NCI-H1092 treated with DMSO at 0.1 percent for 48 hours (cell line): ENCODE measurements at places on chromosomes 4 and X.

GRCh38 chr4:24794916-24795665 is at the start of gene SOD3:
SOD3 (plus strand) TSS chr4:24795573; CDS start chr4:24799522, 3,949 bp downstream.
- DNase-seq = peak; percentile 13

GRCh38 chrX:33211356-33212260 is at the start of gene DMD:
DMD (minus strand) TSS chrX:33211549; CDS start chrX:33211312, 237 bp downstream.
- no peak for DNase-seq

DNA sequence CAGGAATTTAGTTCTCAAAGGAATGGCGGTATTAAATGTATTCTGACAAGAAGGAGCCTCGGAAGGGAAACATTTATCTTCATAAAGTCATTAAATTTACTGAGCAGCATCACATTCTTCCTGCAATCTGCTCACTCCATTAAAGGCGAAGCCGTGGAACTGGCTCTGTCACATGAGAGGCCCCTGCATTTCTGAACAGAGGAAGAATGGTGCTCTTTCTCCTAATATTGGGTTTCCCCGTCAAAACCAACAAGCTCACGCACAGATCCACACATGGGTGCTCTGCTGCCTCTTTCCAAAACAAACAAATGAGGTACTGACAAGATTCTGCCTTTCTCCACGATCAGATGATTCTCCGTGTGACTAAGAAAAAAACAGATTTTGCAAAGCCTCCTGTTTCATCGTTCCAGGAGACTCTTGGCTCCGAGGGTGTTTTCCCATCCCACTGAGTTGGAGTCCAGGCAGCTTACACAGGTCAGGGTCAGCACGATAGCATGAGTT is 191.2 kb downstream of the IDS start:
- no peak for DNase-seq

DNA sequence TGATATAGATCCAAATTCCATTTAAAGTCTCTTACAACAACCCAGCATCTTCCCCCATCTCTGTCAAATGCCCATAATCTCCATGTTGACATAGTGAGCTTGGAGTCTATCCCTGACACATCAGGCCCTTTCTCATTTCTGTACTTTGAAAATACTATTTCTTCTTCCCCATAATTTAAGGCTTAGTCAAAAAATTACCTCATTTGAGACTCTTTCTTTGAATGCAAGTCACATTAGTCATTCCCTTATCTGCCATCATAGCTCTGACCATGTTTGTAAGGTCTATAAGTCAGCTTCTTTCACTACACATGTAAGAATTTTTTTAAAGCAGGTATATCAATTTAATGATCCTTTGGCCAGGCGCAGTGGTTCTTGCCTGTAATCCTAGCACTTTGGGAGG is 99.9 kb downstream of the DDX60 start:
- no peak for DNase-seq

GRCh38 chr4:33369446-33369845 is 2649.3 kb downstream of the PCDH7 start:
- DNase-seq = no peak

- no peak for DNase-seq
Observed at GRCh38 chrX:16743604-16744325, 24.4 kb downstream of the SYAP1 start.

- DNase-seq = no peak
Observed at GRCh38 chr4:173189117-173189693, 20.6 kb downstream of the GALNT7 start.

- DNase-seq = no peak
Observed at GRCh38 chr4:1177274-1178141, 5.1 kb upstream of the SPON2 start.

DNA sequence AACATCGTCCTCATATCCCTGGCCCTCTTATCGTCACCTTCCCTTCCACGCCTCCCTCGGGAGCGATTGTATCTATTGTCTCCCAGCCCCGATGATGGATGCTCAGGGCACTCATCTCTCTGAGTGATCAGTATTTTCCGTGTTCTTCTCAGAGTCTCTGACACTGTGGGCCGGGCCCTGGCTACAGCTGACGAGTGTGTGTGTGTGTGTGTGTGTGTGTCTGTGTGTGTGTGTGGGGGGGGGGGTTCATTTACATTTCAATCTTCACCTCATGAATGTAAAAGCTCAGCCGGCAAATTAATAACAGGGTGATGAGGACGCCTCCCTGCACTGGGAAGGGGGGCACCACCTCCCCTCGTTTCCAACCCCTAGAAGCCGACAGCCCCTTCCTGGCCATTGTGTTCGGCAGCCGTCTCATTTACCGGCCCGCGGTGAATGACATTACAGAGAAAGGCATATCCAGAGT is 159.5 kb downstream of the SHOX start:
- DNase-seq = no peak

GRCh38 chrX:11430271-11430670 is 137.1 kb downstream of the AMELX start:
- no peak for DNase-seq

DNA sequence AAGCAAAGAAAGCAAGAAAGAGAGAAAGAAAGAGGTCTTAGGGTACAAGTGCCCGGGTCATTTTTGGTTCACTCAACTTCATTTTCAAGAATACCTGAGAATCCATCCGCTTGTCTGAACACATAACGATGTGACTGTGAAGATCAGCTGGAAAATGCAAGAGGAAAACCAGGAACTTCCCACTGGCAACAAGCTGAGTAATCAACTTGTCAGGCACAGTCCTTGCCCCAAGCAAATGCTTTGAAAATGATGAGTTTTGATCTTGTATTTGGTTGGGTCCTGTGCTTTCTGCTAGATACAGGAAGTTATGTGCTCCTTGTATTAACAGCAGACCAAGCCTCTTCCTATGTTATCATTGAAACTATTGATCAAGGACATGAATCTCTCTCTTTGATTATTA is 239.1 kb downstream of the ASMT start:
- no peak for DNase-seq

DNA sequence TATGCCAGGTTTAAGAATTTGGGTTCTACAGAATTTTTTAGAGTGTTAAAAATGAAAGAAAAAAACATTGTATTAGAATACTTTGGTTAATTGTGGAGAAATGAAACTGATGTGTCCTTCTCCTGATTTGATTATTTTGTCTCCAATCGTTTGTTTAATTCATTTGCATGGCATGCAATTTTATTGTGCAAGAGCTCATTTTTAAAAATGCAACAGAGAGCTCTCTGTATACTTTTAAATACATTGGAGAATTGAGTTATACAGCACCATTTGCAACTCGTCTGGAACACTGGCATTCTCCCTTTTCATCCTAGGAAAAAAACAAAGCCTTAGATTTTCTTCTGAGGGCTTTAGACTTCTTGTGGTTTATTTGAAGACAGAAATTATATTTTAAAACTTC is 689 bp downstream of the EXOC1L start:
- no peak for DNase-seq

DNA sequence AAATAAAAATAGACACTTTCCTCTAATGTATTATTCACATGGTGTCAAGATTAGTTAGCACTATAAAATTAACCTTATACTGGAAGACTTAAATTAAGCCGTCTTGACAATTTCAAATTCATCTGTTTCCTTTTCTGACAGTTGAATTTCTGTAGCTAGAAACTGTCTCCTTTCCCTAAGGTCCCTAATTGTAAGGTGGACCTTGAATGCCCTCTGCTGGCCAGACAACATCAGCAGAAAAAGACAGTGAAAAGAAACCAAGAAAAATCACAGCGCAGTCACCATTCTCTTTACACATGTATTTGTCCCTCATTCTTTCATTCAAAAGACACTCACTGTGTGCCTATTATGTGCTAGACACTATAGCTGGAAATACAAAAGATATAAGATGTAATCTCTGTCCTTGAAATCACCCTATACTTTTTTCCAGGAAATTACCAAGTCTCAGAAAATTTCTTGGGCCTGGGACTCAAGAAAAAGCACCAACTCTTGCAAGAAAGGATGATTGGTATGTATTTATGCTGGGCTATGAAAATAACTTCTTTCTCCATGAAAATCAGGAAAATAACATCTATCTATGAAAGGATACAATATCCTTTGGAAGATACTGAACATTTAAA is 32.7 kb upstream of the AMBN start:
- DNase-seq = peak; percentile 28
